Omental fat pad (tissue), 4 donors: ENCODE measurements at places on chromosomes 3 and 15. TPM values are rescaled to one million over a fixed set of nuclear protein-coding genes. Genes with fewer than 3 reads are reported as not detected.

Gene NIT2
- total RNA-seq: 28.4 TPM

Gene BBX
- 48.5 TPM for total RNA-seq

Gene NANOGP8
- total RNA-seq: 0.82 TPM

Gene HHLA2
- total RNA-seq: not detected

Gene GLCE
- 17.7 TPM for total RNA-seq

Gene HCLS1
- total RNA-seq: 61.5 TPM

Gene GRM7
- 0.28 TPM for total RNA-seq

Gene WDR49
- 3.2 TPM for total RNA-seq

Gene C3orf80
- total RNA-seq: 0.95 TPM

Gene ROPN1
- not detected for total RNA-seq

Gene SI
- total RNA-seq: not detected

Gene WDR93
- not detected for total RNA-seq

Gene CA12
- 18.7 TPM for total RNA-seq

Gene DAZL
- total RNA-seq: not detected

Gene NRG4
- 7.5 TPM for total RNA-seq

Gene HCN4
- total RNA-seq: not detected

Gene CCDC9B
- total RNA-seq: 1.1 TPM

Gene CCR3
- 0.37 TPM for total RNA-seq

Gene IL20RB
- total RNA-seq: 4.4 TPM

Gene OXTR
- 0.56 TPM for total RNA-seq
